ENCODE measurements at places on chromosomes 2 and 18. TPM values are rescaled to one million over a fixed set of nuclear protein-coding genes. Genes with fewer than 3 reads are reported as not detected.

Gene RNF144A
- 10.4 TPM for total RNA-seq

Gene PAIP2B
- 15.1 TPM for total RNA-seq

Gene VIL1
- total RNA-seq = not detected

Gene TUBB8B
- total RNA-seq = not detected

Gene CABLES1
- 20.4 TPM for total RNA-seq

Gene TEKT4
- 0.15 TPM for total RNA-seq

Gene LCT
- not detected for total RNA-seq

Gene IMPA2
- total RNA-seq = 17.2 TPM

Gene DPP10
- total RNA-seq = 0.38 TPM

Gene PTPRN
- total RNA-seq = not detected

Gene ACADL
- total RNA-seq = 4.6 TPM

Gene CPSF3
- total RNA-seq = 13.8 TPM

Gene SLC14A1
- total RNA-seq = 9.7 TPM

Gene FAP
- 1.4 TPM for total RNA-seq

Gene ERICH2
- 1.2 TPM for total RNA-seq

Gene UBR3
- total RNA-seq = 76.4 TPM

Gene SLC5A7
- total RNA-seq = not detected

Gene STARD6
- total RNA-seq = not detected

Gene PSMD14
- total RNA-seq = 46.1 TPM

Gene CDKL4
- 0.84 TPM for total RNA-seq

Gene ANKRD30B
- total RNA-seq = not detected

Gene LYG2
- not detected for total RNA-seq

Gene NOL4
- 0.24 TPM for total RNA-seq

Data from left cardiac atrium (tissue), 4 donors.